ENCODE measurements at places on chromosomes 12 and 14.
A peak's percentile ranks its signal among the peaks of the same experiment; 100 is the strongest.

GRCh38 chr12:68139001-68139400 lies 20.5 kb downstream of the IFNG start:
- no peak for DNase-seq

DNA sequence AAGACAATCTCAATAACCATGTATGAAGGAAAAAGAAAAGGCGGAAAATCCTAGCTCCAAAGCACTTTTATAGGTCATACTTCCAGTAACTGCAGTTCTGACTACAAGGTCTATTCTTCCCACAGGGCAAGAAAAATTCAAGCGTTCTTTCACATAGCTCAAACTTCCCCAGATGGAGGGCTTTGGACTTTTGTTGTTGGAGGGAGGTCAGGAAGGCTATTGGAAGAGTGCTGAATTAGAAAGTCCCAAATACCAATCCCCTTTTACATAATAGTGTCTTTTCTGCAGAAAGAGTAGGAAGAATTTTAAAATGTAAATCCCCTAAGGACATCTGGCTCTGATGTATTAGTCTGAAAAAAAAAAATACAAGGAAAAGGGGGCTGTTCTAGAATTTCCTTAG lies 309.4 kb downstream of the MDGA2 start:
- no peak for DNase-seq

DNA sequence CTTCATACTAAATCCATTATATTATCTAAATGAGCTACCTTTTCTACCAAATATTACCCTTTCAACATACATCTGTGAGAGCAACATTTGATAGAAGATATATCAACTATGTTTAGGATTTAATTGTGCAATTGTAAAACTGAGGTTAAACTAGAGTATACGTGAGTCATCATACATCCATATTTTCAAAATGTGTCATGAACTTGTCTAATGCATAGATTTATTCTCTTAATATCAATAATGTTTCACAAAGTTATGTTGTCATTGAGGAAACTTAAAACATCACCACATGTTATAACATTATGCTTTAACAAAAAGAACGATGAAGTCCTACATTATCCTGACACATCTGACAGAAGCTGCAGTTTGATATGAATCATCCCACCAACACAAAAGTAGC lies 645.5 kb upstream of the NOVA1 start:
- no peak for DNase-seq

GRCh38 chr12:7793211-7793610 lies 4.0 kb downstream of the NANOG start:
- DNase-seq = no peak

DNA sequence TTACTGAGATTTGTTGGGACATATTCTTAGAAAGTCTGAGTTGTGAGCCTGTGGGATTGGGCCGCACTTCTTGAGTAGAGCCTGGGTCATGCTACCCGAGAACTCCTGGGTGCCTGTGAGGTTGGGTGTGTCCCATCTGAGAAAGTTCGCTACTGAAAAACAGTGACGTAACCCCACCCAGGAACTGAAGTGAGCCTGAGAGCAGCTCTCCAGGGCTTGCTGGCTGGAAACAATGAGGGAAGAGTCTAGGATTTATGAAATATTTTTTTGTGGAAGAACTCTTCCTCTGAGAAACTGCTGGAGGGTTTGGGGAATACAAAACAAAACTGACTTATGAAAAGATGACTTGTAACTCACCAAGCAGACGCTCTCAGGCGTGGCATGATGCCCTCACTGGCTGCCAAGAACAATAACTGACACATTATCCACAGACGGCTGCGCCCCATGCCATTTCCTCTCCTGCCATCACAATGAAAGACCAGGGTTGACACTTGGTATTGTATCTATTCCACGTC lies 69.2 kb downstream of the RASSF3 start:
- DNase-seq = no peak

DNA sequence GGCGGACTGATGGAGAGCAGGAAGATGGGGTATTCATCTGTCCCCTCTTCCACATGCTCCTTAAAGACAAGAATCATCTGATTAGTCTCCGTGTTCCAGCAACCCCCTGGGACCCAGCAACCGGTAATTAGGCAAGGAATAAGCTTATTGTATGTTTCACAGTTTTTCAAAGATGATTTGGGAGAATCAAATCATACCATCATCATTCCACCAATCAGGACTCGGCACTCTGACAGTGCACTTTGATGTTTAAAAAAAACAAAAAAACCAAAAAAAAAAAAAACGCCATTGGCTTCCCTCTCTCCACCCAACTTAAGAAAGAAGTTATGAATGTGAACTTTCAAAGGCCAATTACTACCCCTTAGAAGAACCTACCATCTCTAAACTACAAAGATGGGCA lies 1.3 kb upstream of the DYNC1H1 start:
- DNase-seq = no peak

DNA sequence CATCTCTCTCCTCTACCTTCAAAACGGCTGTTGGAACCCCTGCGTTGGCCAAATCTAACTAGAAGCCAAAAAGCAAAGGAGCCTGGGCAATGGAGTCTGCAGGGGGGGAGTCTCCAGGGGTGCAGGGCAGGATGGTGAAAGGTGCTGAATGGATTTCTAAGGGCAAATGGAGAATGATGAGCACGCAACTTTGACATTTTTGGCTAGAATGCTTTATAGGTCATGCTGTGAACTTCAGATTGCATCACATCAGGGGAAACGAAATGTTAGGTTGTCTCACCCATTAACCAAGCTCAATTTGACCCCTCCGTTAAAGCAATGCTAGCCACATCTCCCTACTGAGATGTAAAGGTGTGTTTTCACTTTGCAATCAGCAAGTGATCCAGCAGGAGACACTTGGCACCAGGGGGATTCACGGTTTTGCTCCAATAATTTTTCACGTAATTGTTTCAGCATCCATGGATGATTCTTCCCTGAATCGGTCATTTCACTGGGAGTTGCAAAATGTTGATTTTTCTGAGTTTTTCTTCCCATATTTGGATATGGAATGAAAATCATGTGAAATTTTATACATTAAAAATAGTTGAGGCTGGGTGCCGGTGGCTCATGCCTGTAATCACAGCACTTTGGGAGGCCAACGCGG lies 78.0 kb upstream of the MDM1 start:
- DNase-seq = no peak

GRCh38 chr14:101875727-101876554 lies 88.4 kb upstream of the DYNC1H1 start:
- peak; percentile 77 for DNase-seq

DNA sequence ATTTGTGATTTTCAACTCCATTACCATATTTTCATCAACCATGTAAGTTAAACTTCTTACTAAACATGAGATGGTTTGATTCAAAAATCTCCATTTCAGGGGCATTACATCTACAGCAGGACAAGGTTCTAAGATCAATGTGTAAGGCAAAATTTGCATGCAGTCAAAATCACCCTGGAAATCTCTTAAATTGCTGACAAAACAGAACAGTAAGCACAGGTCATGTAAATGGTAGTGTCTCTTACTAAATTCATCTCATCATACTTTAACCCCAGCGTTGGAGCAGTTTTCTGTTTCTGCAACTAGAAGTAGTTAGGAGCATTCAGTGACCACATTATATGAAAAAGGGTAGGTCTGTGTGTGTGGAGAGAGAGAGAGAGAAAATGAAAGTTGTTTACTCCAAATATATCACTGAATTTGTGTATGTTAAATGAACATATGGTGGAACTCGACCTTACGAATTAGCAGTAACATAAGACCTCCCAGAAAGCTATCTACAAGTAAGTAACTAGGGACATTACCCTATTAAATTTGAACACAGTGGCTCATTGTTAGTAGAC lies 227.5 kb downstream of the SSPN start:
- DNase-seq = no peak

DNA sequence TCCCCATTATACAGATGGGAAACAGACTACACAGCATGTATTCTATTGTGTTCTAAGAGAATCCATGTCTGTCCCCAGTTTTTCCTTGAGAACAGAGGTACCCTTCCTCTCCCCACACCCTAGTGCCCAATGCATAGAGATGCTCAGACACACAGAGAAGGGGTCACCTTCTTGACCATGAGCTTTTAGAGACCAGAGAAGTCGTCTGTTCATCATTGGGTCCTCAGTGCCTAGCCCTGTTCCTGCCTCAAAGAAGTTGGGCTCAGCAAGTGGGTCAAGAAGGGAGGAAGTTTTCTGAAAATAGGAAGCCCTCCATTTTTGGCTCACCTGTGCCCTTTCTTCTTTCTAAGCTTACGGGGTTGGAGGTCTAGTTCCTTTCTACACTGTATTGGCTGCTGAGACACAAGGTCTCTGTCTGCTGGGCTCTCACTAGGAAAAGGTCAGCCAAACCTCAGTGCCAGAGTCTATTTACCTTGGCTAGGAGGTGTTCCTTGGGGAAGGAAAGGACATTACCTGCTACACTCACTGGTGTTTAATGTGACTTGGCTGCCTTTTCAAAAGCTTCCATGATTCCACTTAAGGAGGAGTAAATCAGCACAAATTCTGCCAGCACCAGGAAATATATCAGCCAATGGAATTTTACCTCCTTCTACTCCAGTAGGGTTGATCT lies 198.5 kb upstream of the PWP1 start:
- no peak for DNase-seq

DNA sequence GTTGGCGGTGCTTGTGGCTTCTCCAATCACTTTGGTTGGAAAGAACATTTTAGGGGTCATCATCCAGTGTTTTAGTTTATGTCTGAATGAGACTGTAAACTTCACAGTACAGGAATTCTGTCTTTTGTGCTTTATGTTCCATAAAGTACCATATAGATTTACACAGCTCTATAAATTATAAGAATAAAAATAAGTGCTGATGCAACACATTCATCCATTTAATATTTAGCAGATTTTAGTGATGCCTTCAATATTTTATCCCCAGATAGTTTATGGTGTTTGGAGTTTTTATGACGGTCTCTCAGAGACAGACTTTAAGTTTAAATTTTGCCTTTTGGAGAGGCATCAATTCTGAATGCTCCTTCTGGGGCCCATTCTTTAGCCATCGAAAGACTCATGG lies 385.2 kb downstream of the ATP23 start:
- DNase-seq = no peak

- no peak for DNase-seq
Observed at GRCh38 chr14:75289840-75290388, 11.3 kb downstream of the FOS start.

DNA sequence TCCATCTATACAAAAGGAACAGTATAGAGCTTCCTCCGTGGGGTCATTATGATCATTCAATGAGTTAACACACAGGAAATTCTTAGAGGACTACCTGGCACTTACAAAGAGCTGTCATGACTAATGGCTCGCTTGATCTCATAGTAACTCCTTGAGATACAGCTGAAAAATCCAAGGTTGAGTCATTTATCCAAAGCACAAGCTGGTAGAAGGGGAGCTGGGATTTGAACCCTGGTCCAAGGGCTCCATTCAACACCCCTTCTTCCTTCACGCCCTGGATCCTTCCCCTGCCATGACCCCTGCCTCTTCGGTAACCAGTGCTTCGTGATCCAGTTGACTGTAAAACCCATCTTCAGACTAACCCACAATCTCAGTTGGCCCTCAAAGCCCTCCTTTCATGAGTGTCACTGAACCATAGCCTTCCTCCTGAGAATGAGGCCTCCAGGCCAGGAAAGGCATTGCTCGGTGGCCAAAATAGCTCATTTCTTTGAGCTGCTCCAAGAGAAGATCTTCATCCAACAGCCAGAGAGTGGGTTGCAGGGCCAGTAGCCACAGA lies 7.8 kb downstream of the ZFP36L1 start:
- DNase-seq = no peak

DNA sequence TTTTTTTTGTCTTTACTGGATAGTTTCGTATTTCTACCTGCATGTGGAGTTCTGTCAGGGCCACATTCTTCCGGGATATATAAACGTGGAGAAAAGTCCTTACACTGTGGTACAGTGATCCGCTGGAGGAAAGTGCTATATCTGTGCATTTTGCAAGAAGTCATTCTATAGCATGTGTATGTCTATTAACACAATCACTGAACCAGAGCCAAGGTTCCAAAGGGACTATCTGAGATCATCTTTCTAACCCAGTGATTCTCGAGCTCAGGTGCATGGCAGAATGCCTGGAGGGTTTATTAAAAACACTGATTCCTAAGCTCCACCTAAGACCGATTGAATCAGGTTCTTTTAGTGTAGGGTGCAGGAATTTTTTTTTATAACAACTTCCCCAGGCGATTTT lies 354.0 kb downstream of the NRXN3 start:
- DNase-seq = no peak
